ENCODE measurements at places on chromosomes 1 and 21. TPM values are rescaled to one million over a fixed set of nuclear protein-coding genes. Genes with fewer than 3 reads are reported as not detected.

ZNF695 gene
- total RNA-seq, result 0.25 TPM

GCSAML gene
- not detected for total RNA-seq

VHLL gene
- total RNA-seq, result not detected

SLC44A5 gene
- total RNA-seq, result 2.5 TPM

SLC26A9 gene
- not detected for total RNA-seq

ANGPTL3 gene
- not detected for total RNA-seq

PLEKHA6 gene
- not detected for total RNA-seq
